Stimulated activated CD4-positive, alpha-beta T cell treated with anti-CD3 and anti-CD28 coated beads, TNF-alpha, amount 100 ng/mL, for 1 hour (primary cell): ENCODE measurements at places on chromosomes 16 and 17.

GRCh38 chr17:73423806-73424205 lies 112.0 kb upstream of the CDC42EP4 start:
- no peak for DNase-seq

GRCh38 chr17:1930337-1930645 lies 94.8 kb downstream of the RTN4RL1 start:
- no peak for DNase-seq

GRCh38 chr16:30924913-30925631 lies 1.7 kb downstream of the FBXL19 start:
- DNase-seq, result no peak

GRCh38 chr16:85288869-85289660 lies 176.8 kb upstream of the CIBAR2 start:
- no peak for DNase-seq

DNA sequence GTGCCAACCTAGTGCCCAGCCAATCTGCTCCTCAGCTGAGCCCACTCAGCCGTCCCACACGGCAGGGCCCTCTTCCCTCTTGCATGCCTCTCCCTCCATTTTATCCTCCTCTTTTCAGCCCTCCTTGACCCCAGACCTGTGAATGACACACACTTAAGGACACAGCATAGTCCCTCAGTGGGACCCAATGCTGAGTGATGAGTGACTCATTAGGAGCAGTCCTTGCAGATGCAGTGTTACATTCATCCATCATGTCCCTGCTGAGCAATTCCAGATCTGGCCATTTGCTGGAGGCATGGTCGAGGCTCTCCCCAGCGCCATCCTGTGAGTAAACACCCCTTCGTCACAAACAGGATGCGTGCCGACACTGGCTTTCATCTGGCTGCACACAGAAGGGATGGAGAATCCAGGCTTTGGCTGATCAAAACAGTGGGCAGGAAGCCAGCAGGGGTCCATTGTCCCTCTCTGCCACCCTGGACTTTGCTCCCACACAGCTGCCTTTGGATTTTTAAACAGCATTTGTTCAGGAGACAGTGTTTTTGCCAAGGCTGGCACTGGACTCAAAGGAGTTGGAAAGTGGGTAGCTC lies 122.6 kb downstream of the AXIN2 start:
- DNase-seq, result no peak

- no peak for DNase-seq
Observed at GRCh38 chr16:57544124-57544653, 1.7 kb downstream of the ADGRG5 start.

DNA sequence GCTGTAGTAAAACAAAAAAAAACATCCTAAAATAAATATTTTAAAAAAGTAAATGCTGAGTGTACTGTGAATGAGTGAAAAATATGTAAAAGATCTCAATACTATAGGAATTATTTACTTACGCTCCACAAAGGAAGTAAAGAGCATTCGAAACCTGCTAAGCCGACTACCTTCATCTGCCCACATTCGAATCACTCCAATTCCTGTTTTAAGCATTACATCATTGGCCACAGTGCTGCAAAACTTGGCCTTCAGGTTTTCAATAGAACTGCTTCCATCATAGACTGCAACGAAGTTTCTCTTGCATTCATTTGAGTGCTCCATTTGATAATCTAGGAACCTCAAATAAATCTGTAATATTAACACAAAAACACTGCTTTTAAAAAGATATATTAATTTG lies 34.4 kb downstream of the NETO2 start:
- no peak for DNase-seq

DNA sequence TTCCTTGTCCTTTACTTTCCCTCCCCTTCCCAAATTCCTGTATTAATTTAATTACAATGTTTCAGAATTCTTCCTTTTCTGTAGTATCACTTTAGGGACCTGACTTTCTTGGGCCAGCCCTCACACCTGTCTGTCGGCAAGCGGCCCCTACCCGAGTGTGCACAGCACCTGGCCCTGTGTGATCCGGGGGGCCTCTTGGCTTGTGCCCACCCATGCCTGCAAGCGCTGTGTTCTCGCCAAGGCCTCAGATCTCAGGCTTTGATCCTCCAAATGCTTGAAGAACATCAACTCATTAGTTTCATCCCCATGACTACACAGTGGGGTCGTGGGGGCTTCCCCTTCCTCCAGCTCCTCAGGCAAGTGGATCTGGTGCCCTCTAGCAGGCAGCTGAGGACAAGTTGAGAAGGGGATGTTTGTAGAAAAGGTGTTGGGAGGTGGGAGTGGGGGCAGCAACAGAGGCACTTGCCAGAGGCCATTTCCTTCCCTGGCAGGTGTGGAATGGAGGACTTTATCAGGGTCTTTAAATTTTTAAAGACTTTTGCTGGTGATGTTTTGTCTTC lies 15.7 kb upstream of the CDH3 start:
- no peak for DNase-seq

- no peak for DNase-seq
Observed at GRCh38 chr16:75928295-75928694, 202.0 kb upstream of the CPHXL start.

DNA sequence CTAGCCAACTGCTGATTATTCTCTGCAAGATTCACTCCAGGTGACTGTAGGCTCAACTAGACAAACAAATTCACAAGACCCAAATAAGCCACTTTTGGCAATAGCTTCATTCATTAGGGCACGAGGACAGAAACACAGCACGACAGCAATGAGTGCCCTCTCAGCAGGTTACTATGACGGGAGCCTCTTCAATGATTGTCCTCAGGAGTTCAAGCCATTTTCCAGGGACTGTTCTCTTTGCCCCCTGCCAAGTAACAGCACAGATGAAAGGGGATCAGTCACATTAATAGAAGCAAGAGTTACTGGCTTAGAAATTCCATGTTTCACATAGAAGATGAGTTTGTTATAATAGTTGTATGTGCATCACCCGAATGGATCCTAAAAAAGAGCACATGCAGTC lies 712.2 kb downstream of the CDH8 start:
- DNase-seq, result no peak

DNA sequence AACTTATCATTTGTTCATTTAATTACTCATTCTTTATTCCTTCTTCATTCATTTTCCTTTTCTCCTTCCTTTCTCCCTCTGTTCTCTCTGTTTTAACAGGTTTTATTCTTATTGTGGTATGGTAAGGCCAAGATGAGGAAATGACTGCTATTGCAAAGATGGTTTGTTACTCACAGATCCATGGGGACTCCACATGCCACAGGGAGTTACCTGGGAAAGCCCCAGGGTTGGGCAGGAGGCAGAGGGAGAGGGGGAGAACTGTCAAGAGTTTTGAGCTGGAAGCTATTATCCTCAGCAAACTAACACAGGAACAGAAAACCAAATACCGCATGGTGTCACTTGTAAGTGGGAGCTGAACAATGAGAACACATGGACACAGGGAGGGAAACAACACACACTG lies 453.3 kb downstream of the WWOX start:
- DNase-seq, result no peak

DNA sequence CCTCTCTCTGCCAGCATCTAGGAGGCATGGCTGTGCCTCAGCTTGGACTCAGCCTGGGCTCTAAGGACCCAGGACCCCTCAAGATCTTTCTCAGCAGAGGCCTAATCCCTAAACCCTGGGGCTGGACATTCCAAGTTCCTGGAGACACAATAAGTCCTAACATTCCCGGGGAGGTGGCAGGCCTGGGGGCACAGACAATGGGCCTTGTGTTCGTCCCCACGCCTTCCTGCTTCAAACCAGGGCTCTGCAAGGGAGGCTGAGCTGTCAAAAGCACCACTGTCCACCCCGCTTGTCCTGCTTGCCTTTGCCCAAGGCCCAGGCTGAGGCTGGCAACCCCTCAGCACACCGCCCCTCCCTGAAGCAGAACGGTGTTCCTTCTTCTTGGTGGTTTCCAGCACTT lies 13.7 kb downstream of the SDK2 start:
- no peak for DNase-seq

DNA sequence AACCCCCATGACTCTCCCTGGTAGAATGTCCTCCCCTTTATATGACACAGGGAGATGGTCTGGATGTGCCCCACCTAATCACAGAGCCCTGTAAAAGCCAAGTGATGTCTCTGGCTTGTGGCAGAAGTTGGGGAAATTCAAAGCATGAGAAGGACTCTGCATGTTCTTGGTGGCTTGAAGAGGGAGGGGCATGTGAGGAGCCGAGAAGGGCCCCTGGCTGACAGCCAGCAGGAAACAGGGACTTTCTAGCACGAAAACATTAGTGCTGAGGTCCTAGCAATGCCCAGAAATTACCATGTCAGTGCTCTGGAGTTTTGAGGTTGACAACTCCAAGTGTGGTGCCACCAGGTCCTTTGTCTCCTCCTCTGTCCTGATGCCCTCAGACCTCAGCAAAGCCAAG lies 75.9 kb downstream of the USP22 start:
- DNase-seq, result no peak

GRCh38 chr17:21389394-21389793 lies 13.2 kb downstream of the KCNJ12 start:
- DNase-seq, result no peak

DNA sequence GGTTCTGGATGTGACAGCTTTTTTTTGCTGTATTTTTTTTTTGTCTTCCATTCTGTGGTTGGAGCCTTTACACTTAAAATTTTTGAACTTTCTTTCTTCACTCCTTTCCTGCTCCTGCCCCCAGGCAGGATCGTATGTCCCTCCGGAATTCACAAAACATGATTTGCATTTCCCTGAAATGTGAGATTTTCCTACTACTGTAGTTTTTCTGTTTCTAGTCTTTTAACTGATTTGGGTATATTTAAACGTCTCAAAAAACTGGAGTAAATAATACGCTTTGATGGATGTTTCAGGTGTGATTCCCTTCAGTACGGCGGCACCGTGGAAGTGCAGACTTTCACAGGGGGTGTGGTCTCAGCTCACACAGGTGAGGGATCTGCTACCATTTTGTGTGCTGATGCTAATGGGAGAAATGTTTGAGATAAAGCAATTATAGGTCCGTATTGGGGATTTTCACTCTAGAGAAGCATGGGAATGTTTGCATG lies 686 bp downstream of the SRCAP start:
- DNase-seq, result no peak

GRCh38 chr17:79290726-79291125 lies 216.1 kb downstream of the ENGASE start:
- DNase-seq, result no peak

- no peak for DNase-seq
Observed at GRCh38 chr17:57407287-57408070, 151.2 kb downstream of the MSI2 start.

DNA sequence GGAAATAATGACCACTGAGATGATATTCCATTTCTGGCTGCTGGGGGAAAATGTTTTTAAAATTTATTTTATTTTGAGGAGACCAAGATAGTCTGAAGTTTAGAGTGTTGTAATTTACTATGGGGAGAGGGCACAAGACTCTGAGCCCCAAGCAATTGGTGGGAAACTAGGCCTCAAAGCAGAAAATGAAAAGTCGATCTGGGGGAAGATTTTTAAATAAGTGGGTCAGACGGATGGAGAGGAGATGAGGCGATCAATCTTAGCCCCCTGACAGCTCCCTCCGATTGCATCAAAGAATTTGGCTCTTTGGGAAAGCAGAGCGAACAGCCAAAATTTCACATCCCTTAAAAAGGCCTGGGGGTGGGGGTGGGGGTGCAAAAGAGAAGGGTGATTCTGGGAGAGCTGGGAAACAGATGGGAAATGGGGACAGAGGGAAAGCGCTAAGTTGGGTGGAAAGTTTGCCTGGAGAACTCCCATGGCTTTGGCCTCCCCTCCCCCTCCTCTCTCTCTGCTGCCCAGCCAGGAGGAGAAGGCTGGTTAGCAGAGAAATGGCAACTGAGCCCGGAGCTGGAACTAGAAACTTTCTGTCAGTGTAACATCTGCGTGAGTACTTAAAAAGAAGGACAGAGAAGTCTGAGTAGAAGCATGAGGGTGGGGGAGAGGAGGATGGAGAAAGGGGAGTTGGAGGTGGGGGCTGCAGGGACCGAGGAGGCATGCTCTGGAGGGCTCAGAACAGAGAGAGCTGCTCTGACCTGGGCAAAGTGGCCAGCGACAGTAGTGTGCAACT lies 1.4 kb upstream of the HOXB2 start:
- DNase-seq, result no peak

DNA sequence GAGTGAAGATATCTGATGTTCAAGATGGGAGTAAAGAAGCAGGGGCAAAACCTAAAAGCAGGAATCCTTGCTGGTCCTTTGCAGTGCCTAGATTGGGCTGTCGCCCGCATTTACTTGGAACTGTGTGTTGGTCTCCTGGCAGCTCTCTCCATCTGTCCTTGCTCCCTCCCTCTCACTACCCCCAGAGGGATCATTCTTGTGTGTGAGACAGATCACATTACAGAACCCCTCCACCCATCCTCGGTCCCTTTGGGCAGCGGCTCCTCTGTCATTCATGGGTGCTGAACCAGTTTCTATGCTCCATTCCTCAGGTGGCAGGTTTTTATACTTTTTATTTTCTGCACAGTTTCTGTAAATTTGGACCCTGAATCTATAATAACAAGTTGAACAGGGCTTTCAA lies 99.4 kb upstream of the MYOCD start:
- DNase-seq, result no peak

- DNase-seq, result no peak
Observed at GRCh38 chr16:87602001-87602775, at the start of gene JPH3. TSS of gene JPH3 (plus strand) at chr16:87602508. CDS start at chr16:87603147, 639 bp downstream.

DNA sequence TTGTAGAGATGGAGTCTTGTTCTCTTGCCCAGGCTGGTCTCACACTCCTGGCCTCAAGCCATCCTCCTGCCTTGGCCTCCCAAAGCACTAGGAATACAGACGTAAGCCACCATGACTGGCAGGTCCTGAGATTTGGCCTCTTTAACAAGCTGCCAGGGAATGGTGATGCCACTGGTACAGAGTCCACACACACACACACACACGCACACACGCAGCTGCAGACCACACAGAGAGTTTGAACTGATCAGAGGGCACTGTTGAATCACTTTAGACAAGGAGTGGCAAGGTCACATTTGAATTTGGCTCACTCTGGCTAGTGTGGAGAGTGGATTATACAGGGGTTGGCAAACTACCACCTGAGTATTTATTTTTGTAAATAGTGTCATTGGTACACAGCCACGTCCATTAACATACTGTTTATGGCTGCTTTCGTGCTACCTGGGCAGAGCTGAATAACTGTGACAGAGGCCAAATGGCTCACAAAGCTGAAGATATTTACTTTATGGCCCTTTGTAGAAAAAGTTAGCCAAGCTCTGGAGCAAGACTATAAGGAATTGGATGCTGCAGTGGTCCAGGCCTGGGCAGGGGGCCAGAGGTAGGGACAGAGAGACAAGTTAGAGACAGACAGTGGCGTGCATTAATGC lies 9.9 kb downstream of the ITPRIPL2 start:
- no peak for DNase-seq

DNA sequence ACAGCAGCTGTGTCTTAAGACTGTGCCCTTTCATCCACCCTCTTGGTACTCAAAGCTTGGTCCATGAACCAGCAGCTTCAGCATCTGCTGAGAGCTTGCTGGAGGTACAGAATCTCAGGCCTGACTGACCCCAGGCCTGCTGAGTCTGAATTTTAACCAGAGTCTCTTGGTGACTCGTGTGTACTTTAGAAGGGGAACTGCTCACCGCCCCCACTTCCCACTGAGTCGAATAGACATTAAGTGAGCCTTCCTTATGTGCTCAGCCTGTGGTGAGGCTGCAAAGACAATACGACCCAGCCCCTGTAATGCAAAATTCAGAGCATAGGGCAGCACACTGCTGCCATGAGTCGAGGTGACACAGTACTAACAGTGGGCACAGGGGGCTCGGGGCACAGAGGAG lies 662.8 kb downstream of the WWOX start:
- DNase-seq, result no peak

- DNase-seq, result no peak
Observed at GRCh38 chr16:85390511-85391174, 222.5 kb upstream of the GSE1 start.
